Activated CD4-positive, alpha-beta T cell treated with anti-CD3 and anti-CD28 coated beads for 24 hours (primary cell): ENCODE measurements at places on chromosomes 3 and 15.

DNA sequence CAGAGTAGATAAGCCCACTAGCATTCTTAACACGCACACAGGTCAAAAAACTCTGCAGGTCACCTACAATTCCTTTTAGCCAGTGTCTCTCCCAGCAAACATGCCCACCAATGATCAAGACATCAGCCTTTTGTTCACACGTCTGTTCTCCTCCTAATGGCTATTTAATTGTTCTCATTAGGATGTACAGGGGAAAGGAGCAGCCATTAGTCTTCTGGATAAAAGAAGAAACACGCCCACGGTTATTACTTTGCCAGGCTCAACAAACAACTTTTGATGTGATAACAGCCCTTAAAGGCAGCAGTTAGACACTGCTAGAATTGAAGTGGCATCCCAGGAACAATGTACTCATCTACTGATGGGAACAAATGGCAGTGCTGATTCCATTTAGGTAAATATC is 108.8 kb downstream of the NTRK3 start:
- DNase-seq: no peak

GRCh38 chr3:54427941-54428871 is 305.9 kb downstream of the CACNA2D3 start:
- DNase-seq: peak; percentile 15

DNA sequence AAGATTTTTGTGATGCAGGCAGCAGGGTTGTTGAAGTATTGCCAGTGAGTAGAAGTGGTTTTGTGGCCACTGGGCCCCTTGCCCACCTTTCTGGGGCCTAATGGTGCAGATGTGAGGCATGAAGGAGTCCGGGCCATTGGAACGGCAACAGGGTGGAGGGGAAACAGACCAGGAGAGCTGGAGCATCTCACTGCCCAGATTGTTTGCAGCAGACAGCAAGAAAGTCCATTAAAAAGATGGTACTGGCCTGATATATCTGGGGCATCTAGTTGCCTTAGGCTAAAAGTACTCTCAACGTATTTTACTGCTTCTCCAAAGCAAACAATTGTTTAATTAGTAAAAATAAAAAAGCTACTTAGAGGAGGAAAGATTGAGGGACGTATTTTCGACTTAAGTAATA is 298.4 kb downstream of the SATB1 start:
- DNase-seq: no peak

DNA sequence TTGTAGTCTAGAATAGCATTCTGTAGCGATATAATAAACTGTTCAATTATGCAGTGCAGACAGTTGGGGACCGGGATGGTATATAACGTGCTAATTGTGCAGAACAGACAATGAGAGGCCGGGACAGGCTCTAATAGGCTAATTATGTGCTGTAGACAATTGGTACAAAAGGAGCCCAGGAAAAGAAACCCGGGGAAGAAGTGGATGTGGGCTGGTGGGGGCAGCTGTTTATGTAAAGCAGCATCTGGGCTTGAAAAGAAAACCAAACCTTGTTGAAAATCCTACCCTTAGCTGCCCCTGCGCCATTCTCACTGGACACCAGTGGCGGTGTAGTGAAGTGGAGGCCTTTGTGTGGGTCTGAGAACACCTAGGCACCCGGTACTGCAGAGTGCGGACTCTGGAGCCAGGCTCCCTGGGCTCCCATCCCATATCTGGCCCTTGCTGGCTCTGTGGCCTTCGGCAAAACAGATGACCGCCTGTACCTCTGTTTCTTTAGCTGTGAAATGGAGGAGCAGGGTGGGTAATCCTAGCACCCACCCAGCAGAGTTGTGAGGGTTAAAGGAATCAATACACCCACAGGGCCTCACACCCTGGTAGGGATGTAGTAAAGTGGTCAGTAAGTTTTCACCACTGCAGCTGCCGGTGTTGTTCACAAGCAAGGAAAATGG is 51.5 kb downstream of the CMTM6 start:
- DNase-seq: no peak

DNA sequence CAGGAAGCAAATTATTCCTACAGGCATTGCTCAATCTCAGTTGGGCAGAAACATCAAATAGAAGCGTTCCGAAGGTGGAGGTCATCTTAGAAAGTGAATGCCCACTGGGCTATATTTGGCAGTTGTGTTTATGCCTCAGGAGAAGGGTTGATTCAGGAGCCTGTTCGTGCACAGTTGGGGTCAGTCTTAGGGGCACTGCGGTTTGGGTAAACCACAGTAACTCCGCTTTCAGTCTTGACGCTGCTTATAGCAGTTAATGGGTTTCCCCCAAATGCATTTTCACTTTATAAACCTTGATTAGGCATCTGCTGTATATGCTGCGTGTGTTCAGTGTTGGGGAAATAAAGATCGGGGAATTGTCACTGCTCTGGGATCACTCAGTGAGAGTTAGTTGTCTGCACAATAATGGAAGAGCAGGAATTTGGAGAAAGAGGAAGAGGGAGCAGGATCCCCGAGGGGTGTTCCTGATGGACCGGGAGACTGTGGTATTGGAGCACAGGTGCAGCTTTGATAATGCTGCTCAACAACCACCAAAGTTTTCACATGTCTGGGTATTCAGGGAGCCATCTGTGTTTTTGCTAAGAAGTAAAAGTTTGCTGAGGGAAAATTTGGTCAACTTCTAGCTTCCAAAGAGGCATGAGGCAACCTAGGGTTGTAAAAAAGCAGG is 124.3 kb upstream of the EIF1B start:
- no peak for DNase-seq

DNA sequence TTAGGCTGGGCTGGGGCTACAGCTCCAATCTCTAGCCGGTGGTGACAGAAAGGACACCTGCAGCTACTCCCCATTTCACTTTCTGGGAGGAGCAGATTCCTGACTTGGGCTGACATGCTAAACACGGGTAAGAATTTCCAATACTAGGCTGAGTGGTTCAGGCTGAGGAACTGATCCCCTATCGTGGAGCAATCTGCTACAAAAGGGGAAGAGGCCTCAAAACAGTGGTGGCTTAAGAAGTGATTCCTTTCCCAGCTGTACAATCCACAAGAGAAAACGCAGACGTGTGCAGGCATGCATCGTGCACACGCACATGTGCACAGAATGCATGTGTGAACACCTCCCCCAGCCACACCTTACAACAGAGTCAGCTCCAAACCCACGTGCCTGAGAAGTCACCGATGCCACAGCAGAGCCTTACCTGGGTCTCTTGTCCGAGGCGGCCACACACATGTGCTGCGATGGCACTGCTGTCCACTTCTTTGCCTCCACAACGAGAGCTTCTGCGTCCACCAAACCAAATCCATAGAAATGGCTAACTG is 86.7 kb upstream of the SNRPA1 start:
- DNase-seq: no peak

DNA sequence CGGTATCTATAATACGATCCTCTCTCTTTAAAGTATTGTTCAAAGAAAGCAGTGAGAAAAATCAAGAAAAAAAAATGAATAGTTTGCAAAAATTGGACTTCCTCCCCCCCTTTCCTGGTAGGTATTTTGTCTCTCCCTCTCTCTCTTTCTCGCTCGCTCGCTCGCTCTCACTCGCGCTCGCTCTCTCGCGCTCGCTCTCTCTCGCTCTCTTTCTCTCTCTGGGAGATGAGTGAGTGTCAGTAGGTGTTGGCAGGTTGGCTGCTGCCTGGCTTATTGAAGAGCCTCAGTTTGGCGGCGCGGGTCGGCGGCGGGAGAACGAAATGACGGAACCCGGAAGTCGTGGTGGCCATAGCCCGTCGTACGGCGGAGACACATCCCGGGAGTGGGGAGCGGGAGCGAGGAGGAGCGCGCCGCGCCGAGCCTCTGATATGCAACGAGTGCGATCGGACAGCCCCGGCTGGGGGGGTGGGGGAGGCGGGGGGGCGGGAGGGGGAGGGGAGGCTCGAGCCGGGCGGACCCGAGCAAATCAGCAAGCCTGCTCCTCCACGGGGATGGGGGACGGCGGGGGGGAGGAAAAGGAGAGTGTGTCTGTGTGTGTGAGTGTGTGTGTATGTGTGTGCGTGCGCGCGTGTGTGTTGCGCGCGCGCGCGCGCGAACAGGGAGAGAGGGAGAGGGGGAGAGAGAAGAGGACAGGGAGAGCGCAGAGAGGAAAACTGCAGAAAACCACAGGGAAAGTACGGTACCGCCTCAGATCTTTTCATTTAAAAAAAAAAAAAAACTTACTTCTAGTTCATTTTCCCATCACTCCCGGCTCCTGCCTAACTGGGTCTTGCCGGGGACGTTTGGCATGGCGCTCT is at the start of gene MEIS2:
MEIS2 (minus strand) TSS at position 441 of the 857 bp plus-strand sequence. CDS start 1,083 bp downstream, outside the sequence.
- no peak for DNase-seq

DNA sequence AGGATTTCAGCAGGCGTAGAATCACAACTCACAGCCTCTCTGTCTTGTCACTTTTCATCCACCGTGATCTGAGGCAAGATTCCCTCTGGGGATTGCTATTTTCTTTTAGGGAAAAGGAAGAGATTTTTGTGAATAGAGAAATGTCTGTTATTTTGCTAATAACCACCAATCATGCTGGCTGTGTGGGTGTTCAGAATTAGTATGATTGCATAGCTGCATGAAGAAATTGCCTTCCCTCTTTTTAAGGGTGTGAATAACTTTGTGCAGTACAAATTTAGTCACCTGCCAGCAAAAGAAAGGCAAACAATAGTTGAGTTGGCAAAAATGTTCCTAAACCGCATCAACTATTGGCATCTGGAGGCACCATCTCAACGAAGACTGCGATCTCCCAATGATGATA is 60.8 kb downstream of the KAT2B start:
- no peak for DNase-seq

GRCh38 chr15:53675832-53676231 is 83.6 kb downstream of the WDR72 start:
- DNase-seq: no peak

DNA sequence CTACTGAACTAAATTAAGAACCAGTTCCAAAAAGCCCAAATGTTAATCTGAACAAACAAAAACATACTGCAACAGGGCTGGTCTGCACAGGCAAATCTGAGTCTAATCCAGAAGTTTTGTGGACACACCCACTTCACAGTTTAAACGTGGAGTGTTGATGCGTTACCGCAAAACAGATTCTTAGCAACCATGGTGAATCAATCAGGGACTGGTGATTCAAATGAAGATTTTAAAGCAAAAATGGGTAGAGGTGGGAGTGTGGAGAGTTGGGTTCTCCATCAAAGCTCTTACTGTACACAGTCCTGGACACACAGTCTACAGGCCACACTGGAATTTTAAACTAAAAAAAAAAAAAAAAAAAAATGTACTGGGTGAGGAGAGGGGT is 5.2 kb downstream of the ANXA2 start:
- DNase-seq: no peak

GRCh38 chr3:180116658-180117057 is 79.9 kb upstream of the PEX5L start:
- DNase-seq: no peak
